ENCODE measurements at places on chromosomes 6 and 20.

DNA sequence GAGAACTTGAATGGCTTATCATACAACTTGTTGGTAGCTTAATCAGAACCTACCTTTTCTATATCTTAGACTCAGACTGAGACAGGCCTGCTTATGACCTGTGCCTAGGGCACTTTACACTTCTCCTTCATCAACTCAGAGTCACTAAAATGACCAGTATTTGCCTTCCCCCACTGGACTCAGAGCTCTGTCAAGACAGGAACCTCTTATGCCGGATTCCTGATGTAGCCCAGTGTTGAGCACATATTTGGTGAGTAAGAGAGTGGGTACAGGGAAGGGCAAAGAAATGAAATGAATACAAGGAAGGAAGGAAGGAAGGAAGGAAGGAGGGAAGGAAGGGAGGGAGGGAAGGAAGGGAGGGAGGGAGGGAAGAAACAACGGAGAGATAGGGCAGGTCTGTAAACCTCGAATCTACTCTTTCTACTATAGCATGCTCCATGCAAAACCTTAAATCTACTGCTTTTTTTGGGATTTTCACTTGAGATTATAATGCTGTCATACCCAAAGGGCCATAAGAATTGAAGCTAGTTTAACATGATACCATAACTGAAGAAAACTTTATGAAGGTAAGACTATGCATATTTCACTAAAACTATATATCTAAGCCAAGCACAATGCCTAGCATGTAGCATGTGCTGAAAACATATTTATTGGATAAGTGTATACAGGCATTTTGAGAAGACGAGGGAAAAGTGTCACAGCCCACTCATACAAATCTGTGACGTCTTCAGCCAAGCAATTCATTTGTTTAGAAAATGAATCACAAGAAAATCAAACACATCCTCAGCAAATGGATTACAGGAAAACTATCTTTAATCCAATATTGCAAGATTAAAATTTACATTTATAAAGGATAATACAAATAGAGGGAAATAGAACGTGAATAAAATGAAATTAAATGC lies 89.9 kb downstream of the RFX6 start:
- DNase-seq: no peak

- no peak for DNase-seq
Observed at GRCh38 chr6:29021434-29021833, 16.3 kb upstream of the ZNF311 start.

- peak; percentile 45 for DNase-seq
Observed at GRCh38 chr20:62860924-62861691, 514 bp downstream of the TCFL5 start.

GRCh38 chr6:70973604-70974003 lies 16.7 kb upstream of the B3GAT2 start:
- DNase-seq: no peak

DNA sequence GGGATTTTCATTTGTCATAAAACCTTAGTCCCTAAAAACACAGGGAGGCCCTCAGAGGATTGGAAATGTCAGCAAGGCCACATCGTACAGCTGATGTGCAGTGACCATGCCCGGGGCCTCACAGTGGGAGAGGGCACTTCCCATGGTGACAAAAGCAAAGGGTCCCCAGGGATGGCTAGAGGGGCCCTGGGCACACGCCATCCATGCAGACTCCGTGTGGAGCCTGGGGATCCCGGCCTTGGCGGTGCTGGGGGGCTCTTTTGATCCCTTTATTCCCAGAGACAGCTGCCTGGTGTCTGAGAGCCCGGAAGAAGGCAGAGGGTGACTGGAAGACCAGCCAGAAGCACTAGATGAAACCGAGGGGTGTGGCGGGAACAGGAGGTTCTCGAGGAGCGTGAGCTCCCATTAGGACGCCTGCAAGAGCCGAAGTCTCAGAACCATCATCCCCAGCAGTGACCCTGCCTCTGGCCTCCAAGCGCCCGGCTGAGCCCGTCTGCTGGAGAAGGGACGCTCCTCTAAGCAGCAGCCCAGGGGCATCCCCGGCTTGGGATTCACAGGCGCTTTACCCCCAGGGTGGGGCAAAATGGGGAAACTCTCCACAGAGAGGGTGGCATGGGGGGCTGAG lies 49.1 kb upstream of the FRMD1 start:
- no peak for DNase-seq

DNA sequence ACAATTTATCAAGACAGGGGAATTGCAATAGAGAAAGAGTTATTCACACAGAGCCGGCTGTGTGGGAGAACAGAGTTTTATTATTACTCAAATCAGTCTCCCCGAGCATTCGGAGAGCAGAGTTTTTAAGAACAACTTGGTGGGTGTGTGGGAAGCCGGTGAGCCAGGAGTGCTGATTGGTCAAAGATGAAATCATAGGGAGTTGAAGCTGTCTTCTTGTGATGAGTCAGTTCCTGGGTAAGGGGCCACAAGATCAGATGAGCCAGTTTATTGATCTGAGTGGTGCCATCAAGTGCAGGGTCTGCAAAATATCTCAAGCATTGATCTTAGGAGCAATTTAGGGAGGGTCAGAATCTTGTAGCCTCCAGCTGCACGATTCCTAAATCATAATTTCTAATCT lies 50.0 kb upstream of the ECI2 start:
- peak; percentile 24 for DNase-seq

GRCh38 chr6:137332637-137333280 lies 113.6 kb upstream of the IFNGR1 start:
- DNase-seq: no peak

- DNase-seq: no peak
Observed at GRCh38 chr20:25856256-25856884, 159.7 kb upstream of the ZNF337 start.

- no peak for DNase-seq
Observed at GRCh38 chr6:160217073-160217472, 41.5 kb downstream of the SLC22A2 start.

DNA sequence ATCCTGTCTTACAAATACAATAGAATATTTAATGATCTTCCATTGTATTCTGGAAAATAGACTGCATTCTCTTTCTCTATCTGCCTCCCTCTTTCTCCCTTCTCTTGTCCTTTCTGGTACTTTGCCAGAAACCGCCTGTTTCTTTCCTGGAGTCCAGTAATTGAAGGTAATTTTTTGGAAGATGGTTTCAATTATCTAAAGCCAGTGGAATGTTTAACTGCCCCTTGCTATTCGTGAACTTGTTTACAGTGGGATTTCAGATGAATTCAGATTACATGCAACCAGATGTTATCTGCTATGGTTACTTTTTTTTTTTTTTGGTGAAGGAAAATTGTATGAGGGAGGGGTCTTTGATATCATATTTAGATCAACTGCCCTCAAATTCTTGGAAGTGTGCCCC lies 655.5 kb upstream of the FLRT3 start:
- no peak for DNase-seq

- no peak for DNase-seq
Observed at GRCh38 chr6:42939810-42940167, 10.5 kb downstream of the CNPY3 start.

GRCh38 chr6:46850792-46851191 lies 57.6 kb downstream of the MEP1A start:
- no peak for DNase-seq

DNA sequence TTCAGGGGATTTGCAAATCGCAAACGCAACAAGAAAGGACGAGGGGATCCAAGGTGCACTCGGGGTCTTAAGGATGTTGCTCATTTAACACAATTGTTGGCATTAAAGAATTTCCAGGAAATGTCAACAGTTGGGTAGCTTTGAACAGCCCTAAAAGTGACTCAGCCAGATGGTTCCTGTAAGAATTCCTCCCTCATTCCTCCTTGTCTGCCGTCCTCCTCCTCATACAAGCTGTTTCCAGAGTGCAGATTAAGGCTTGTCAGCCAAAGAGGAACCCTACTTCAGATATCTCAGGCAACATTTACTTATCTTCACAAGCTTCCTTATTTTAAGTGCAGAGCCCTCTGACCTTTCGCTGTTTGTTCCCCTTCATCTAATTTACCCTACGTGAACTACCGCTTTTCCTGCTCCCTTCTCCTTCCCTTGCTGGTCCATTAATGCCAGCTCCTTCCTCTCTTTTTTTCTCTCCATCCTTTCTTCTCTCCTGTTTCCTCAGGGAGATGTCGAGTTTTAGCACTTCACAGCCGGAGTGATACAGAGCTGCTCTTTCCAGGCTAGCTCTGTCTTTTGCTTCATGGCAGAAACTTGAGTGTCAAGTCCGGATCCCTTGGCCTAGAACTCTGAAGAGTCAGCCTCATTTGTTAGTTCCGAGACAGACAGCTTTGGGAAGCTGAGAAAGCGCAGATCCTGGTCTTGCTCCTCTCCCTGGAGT lies 26.1 kb upstream of the TBC1D7 start:
- DNase-seq: no peak

Data from activated CD4-positive, alpha-beta memory T cell treated with anti-CD3 and anti-CD28 coated beads, Interleukin-2, amount 10 ng/mL, durations not matched to agents 7 days and 5 days (primary cell).